ENCODE measurements at places on chromosomes 2 and 18.

DNA sequence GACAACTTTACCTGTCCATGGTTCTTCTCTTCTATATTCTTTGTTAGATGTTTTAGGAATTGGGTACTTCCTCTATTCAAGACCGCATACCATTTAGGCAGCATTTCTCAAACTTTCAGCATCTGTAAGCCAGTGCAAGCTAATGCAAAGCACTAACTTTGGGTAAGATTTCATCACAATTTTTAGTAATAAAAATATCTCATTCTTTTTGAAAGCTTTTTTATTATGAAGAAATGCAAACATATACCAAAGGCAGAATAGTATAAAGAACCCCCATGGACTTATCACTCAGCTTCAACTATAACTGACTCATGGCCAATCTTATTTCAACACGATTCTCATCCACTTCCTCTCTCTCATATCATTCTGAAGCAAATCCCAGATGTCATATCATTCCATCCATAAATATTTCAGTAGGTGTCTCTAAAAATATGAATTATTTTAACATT is 32.9 kb downstream of the INO80C start:
- no peak for DNase-seq

- peak; percentile 22 for DNase-seq
Observed at GRCh38 chr2:232133078-232133477, 171.6 kb downstream of the DIS3L2 start.

DNA sequence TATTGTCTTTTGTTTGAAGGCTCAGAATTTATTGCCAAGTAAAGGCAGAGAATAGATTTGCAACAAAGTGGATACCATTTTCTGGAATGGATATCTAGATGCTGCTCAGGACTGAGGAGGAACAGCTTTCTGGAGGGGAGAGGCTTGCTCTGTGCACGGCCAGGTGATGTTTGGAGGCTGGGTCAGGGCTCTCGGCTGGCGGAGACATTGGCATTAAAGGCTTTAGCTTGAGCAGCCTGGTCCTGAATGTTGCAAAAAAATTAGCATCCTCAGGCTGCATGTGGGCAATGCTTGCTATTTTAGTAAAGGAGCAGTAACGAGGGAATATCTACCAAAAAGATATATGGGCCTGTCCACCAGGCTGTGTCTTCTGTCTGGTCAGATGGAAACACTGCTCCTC is 20.4 kb downstream of the RNF144A start:
- no peak for DNase-seq

GRCh38 chr2:36889795-36890194 is 76.5 kb downstream of the STRN start:
- peak; percentile 64 for DNase-seq

DNA sequence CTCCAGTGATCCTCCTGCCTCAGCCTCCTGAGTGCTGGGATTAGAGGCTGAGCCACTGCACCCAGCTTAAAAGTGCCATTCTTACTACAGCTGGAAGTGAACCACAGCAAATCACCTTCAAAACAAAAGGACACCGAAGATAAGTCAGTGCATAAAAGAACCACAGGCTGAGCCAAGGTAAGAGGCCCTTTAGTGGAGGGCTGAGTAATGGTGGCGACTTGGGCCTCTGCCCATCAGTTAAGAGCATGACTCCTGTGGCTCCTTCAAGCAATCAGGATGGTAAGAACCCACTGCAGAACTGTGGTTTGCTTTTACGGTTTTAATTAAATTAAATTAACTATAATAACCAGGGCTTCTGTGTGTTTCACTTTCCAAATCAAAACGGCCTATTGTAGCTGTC is 75.1 kb downstream of the CTAGE1 start:
- peak; percentile 25 for DNase-seq

GRCh38 chr2:188631037-188631809 is 339.5 kb downstream of the GULP1 start:
- no peak for DNase-seq

DNA sequence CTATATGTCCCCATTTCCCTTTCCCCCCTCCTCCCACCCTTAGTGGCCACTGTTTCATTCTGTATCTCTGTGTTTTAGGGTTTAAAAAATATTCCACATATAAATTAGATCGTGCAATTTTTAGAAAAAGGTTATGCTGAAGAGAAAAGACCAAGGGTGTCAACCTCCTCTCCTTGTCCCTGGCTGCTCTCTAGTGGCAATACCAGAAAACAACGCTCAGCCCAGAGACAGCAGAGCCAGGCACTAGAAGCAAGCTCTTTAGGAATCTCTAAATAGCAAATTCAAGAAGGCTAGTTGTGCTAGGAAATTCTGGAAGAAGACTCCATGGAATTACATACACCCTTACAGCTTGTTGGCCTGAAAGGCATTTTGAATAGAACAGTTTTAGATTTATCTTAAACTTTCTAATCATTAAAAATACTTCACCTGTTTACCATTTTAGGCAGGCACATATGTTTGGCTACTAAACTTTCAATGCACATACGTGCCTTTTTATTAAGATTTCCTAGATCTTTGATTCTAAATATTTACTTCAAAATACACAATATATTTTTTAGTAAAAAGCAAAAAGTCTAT is 35.1 kb upstream of the RASGRP3 start:
- DNase-seq: peak; percentile 58

DNA sequence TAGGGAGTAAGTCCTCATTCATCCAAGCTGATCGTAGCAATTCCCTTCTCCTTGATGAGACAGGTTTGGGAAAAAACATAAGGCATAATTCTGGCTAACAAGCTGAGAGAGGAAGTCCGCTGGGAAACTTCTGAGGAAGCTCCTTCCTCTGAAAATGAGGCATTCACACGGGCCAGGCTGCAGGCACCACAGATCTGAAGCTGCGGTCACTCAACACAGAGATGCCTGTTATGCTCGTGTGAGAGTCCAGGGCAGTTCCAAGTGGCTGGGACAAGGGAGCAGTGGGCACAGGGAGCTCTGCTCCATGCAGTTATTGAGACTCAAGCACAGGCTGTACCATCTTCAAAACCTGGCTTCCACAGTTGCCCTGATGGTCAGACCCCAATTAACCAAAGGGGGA is 200.9 kb upstream of the ID2 start:
- no peak for DNase-seq

- peak; percentile 45 for DNase-seq
Observed at GRCh38 chr2:234147335-234147861, 96.9 kb downstream of the SPP2 start.

GRCh38 chr2:201191132-201191875 is 8.4 kb downstream of the CASP10 start:
- DNase-seq: no peak

- DNase-seq: no peak
Observed at GRCh38 chr2:111239107-111239506, 118.4 kb downstream of the BCL2L11 start.
